ENCODE measurements at places on chromosomes 2 and 18. TPM values are rescaled to one million over a fixed set of nuclear protein-coding genes. Genes with fewer than 3 reads are reported as not detected.

- peaks cover 6% of the 10 kb centered on the region for H3K4me1 ChIP-seq
- no peak overlapping the region for H3K27ac ChIP-seq
- peaks cover 3% of the 10 kb centered on the region for H3K27me3 ChIP-seq
- H3K4me3 ChIP-seq = no peak overlapping the region
- no peak for DNase-seq
These were observed 108.1 kb upstream of the SIX2 start for GRCh38 chr2:45117383-45117782.

DNA sequence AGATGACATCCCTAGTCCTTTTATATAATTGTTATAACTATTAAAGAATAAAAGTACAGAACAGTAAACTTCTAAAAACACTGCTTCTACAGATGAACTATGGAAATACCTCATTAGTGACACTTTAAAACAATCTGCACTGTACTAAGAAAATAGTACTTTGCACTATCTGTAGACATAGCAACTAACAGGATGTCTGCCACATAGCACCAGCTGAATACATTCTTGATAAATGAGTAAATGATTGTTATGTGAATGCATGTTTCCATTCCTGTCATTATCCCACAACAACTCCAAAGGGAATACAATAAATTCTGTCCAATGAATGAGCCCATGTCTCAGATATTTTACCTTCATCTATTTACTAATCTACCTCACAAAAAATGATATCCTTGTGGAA is 115.3 kb upstream of the SLC35G4 start:
- H3K4me3 ChIP-seq = no peak overlapping the region
- peaks cover 7% of the 10 kb centered on the region for H3K27me3 ChIP-seq
- H3K27ac ChIP-seq = no peak overlapping the region
- H3K36me3 ChIP-seq = no peaks in the 10 kb centered on the region
- DNase-seq = no peak
- no peaks in the 10 kb centered on the region for H3K4me1 ChIP-seq

GRCh38 chr2:96202152-96202854 is 6.3 kb downstream of the STARD7 start:
- H3K4me3 ChIP-seq = no peak overlapping the region
- peaks cover 6% of the 10 kb centered on the region for H3K36me3 ChIP-seq
- peaks cover 41% of the 10 kb centered on the region for H3K4me1 ChIP-seq
- H3K27ac ChIP-seq = peak overlapping the region; percentile 46

DNA sequence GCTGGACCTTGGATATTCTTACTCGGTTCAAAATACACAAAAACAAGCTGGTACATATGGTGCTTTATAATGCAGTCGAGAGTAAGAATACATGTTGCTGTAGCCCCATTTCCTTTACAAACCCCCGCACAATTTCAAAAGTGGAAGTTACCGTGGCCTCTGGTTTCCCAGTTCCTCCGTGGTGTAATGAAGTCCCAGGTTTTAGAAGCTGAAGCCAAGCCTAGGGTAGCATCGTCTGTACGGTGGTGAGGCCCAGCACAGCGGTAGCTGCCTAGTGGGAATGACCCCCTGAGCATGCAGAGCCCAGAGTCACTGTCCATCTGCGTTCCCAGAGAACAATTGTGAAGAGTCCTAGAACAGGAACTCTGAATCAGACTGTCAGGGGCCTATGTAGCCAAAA is 171.8 kb downstream of the ASXL3 start:
- no peak for DNase-seq
- peak overlapping the region; percentile 76 for H3K27ac ChIP-seq
- no peak overlapping the region for H3K4me3 ChIP-seq
- H3K27me3 ChIP-seq = no peaks in the 10 kb centered on the region
- peaks cover 6% of the 10 kb centered on the region for H3K4me1 ChIP-seq
- H3K36me3 ChIP-seq = peaks cover 7% of the 10 kb centered on the region

GRCh38 chr18:36467614-36468013 is 170.1 kb downstream of the FHOD3 start:
- no peak overlapping the region for H3K4me3 ChIP-seq
- H3K27ac ChIP-seq = no peak overlapping the region
- H3K27me3 ChIP-seq = peaks cover 16% of the 10 kb centered on the region
- no peak for DNase-seq
- H3K4me1 ChIP-seq = peaks cover 46% of the 10 kb centered on the region
- no peaks in the 10 kb centered on the region for H3K36me3 ChIP-seq

GRCh38 chr18:78138983-78139496 is 840.6 kb upstream of the SALL3 start:
- no peaks in the 10 kb centered on the region for H3K36me3 ChIP-seq
- H3K4me3 ChIP-seq = no peak overlapping the region
- DNase-seq = no peak
- no peak overlapping the region for H3K27ac ChIP-seq

DNA sequence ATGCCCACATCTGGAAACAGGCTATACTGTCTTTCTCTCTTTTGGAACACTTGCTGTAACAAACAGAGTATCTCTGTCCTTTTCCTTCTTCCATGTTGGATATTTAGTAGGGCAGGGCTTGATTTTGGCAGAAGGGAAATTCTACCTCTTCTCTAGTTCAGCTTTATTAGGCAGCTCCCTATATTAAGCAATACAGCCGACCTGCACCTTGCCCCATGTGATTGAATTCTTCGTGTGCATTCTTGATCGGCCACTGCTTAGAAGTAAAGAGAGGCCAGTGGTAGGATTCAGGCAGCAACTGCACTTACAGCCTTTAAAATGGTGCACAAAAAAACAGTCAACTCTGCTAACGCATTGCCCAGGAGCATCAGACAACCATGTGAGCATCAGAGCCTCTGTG is 31.3 kb upstream of the FIGN start:
- no peak for DNase-seq
- H3K4me1 ChIP-seq = peaks cover 4% of the 10 kb centered on the region
- no peak overlapping the region for H3K4me3 ChIP-seq
- no peaks in the 10 kb centered on the region for H3K36me3 ChIP-seq
- no peak overlapping the region for H3K27ac ChIP-seq

The CENPA gene
- total RNA-seq = 10.7 TPM

DNA sequence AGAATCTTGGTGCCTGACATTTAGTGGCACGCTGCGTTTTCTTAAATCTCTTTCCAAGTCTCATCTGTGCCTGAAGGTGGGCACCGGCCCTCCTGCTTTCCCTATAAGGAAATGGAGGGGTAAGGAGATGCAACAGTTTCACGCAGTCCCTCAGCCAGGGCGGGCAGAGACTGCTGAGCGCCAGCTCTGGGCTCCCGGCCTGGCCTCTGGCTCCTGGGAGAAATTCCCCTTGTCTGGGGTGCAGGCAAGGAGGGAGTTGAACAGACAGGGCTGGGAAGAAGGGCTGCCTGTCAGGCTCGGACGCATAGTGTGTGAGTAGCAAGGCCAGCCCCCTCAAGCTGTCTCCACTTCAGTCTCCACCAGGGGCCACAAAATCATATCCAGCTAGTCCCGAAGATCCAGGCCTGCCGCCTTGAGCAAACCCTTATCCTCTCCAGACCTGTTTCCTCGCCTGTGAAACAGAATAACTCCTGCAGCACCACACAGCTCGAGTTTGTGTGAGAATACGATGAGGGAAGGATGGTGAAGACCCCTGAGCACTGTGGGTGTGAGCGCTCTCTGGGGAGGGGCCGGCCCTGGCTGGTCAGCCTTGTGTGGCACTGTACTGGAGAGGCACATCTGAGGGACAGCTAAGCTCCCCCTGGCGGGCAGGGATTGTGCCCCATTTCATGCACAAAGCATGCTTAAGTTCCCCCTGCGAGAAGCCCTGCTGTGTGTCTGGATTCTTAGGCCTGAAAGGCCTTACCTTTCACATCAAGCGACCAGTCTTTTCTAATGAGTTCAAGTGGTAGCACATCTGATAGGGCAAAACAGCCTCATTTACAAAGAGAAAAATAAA is 33.8 kb downstream of the SDC1 start:
- no peak overlapping the region for H3K4me3 ChIP-seq
- H3K27me3 ChIP-seq = no peaks in the 10 kb centered on the region
- no peak overlapping the region for H3K27ac ChIP-seq
- H3K4me1 ChIP-seq = peaks cover 31% of the 10 kb centered on the region

The COL4A4 gene
- 0.44 TPM for total RNA-seq

GRCh38 chr2:176963568-176964287 is 248.9 kb upstream of the HNRNPA3 start:
- H3K36me3 ChIP-seq = no peaks in the 10 kb centered on the region
- DNase-seq = no peak
- no peak overlapping the region for H3K4me3 ChIP-seq
- H3K27me3 ChIP-seq = peaks cover 23% of the 10 kb centered on the region
- H3K4me1 ChIP-seq = no peaks in the 10 kb centered on the region
- H3K27ac ChIP-seq = no peak overlapping the region

The SCN9A gene
- 23.7 TPM for total RNA-seq

- H3K27ac ChIP-seq = no peak overlapping the region
- DNase-seq = no peak
- H3K4me1 ChIP-seq = no peaks in the 10 kb centered on the region
- H3K36me3 ChIP-seq = no peaks in the 10 kb centered on the region
These were observed 268.8 kb downstream of the ARHGAP15 start for GRCh38 chr2:143397884-143398614.

DNA sequence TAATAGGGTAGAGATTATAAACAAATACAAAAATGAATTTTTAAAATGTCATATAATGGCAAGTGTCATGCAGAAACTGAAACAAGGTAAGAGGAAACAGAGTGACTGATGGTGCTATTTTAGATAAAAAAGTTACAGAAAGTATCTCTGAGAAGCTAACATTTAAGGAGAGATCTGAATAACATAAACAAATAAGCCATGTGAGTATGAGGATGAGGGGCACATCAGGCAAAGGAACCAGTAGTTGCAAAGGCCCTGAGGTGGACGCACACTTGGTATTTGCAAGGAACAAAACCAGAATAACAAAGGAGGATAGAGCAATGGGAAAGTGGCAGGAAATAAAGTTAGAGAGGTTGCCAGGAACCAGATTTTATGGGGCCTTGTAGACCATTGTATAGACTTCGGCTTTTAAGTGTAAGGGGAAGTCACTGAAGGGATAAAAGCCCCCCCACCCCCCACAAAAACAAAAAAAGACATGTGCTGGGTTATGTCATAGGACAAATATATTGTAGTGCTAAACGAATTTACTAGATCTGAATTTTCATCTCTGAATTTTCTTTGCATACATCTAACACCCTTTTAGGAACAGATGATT is 159.2 kb downstream of the DTNB start:
- peaks cover 13% of the 10 kb centered on the region for H3K4me1 ChIP-seq
- H3K36me3 ChIP-seq = peaks cover 6% of the 10 kb centered on the region
- H3K4me3 ChIP-seq = no peak overlapping the region

- peaks cover 3% of the 10 kb centered on the region for H3K36me3 ChIP-seq
- no peak overlapping the region for H3K27ac ChIP-seq
- H3K4me3 ChIP-seq = no peak overlapping the region
- H3K4me1 ChIP-seq = no peaks in the 10 kb centered on the region
These were observed 54.7 kb downstream of the ARHGAP15 start for GRCh38 chr2:143183804-143184463.

DNA sequence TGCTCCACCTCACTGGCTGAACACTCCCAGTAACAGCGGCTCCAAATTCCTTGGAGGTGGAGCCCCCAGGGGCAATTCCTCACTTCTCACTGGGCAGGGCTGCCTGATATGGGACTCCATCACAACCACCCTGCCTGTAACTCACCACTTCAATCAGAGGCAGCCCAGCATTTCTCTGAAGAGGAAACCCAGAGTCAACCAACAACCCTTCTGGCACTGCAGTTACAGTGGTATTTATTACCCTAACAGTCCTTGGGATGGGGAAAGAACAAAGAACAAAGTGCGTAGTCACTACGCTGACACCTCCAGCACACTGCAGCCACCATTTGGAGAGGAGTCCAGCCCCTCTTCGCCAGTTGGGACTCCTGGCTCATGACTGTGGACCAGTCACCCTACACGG is 85.7 kb upstream of the GALNT13 start:
- no peak overlapping the region for H3K27ac ChIP-seq
- H3K36me3 ChIP-seq = no peaks in the 10 kb centered on the region
- no peak overlapping the region for H3K4me3 ChIP-seq
- H3K4me1 ChIP-seq = no peaks in the 10 kb centered on the region
- H3K27me3 ChIP-seq = no peaks in the 10 kb centered on the region
- DNase-seq = no peak

GRCh38 chr2:240472078-240472790 is 36.8 kb downstream of the GPC1 start:
- no peak for DNase-seq
- H3K27ac ChIP-seq = no peak overlapping the region
- peaks cover 1% of the 10 kb centered on the region for H3K36me3 ChIP-seq
- H3K4me1 ChIP-seq = peaks cover 2% of the 10 kb centered on the region

DNA sequence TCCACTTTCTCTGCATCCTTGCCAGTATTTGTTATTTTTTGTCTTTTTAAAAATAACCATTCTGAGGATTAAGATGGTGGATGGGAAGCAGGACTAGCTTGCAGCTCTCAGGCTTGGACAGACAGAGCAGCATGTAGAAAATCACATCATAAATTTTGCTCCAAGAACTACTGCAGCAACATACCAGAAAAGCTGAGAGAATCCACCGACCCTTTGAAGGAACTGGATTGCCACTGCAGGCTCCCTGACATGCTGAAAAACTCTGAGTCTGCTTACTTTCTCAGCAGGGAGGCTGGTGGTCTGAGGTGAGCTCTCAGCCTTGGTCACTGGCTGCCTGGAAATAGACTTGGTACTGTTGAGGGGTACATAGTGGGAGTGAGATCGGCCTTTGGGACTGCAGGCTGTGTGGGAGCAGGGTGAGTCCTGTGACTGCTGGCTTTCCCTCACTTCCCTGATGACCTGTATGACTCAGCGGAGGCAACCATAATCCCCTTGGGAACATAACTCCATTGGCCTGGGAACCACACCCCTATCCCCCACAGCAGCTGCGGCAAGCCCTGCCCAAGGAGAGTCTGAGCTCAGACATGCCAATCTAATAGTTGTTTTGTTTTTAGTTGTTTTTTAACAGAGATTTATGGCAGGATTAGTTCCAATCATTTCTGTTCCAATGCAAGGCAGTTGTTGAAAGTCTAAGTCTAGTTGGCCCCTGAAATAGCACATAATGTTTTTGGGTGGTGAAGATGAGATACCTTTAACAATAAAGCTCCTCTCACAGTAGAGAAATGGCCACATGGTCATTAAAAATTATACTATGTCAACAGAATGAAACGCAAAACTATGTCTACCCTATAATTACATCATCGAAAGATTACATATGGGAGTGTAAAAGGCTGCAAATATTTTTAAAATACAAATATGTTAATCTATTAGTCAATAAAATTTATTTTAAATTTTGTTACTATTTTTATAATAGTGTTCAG is 414.2 kb upstream of the CHAC2 start:
- no peak overlapping the region for H3K4me3 ChIP-seq
- H3K36me3 ChIP-seq = no peaks in the 10 kb centered on the region
- no peak overlapping the region for H3K27ac ChIP-seq

GRCh38 chr18:50312296-50313030 is 25.0 kb upstream of the CXXC1 start:
- no peak overlapping the region for H3K27ac ChIP-seq
- no peak overlapping the region for H3K4me3 ChIP-seq
- H3K4me1 ChIP-seq = peaks cover 3% of the 10 kb centered on the region
- peaks cover 7% of the 10 kb centered on the region for H3K27me3 ChIP-seq
- H3K36me3 ChIP-seq = no peaks in the 10 kb centered on the region
- DNase-seq = no peak

Measured in progenitor cell of endocrine pancreas (in vitro differentiated cells).